Esophagus muscularis mucosa (tissue), 4 donors: ENCODE measurements at places on chromosomes 6 and 20. TPM values are rescaled to one million over a fixed set of nuclear protein-coding genes. Genes with fewer than 3 reads are reported as not detected.

DNA sequence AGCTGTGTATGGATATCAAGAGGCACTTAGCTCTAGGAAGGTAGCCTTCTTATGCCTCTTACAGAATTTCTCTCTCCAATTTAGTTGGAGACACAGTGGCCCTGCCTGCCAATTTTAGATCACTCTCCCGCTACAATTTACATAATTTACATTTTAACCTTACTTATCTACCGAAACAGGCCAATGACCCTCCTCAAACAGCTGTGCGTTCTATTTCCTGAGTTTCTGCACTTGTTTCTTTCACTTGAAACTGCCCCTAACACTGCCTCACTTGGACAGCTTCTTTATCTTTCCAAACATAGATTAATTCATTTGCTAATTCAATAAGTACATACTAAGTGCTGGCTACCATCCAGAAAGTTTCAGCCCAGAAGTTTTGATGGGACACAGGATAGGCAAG is 52.9 kb upstream of the HDDC2 start:
- no peaks in the 10 kb centered on the region for H3K27me3 ChIP-seq
- no peak overlapping the region for H3K27ac ChIP-seq
- DNase-seq = no peak
- no peaks in the 10 kb centered on the region for H3K4me1 ChIP-seq
- H3K36me3 ChIP-seq = no peaks in the 10 kb centered on the region

- H3K4me1 ChIP-seq = no peaks in the 10 kb centered on the region
- no peak for DNase-seq
- peaks cover 63% of the 10 kb centered on the region for H3K36me3 ChIP-seq
- no peak overlapping the region for H3K4me3 ChIP-seq
- H3K27ac ChIP-seq = no peak overlapping the region
- H3K27me3 ChIP-seq = no peaks in the 10 kb centered on the region
These were observed 32.6 kb downstream of the MDN1 start for GRCh38 chr6:89786970-89787369.

GRCh38 chr20:15911581-15911980 is 661.7 kb downstream of the KIF16B start:
- no peaks in the 10 kb centered on the region for H3K36me3 ChIP-seq
- H3K4me3 ChIP-seq = no peak overlapping the region
- peak; percentile 0 for DNase-seq
- no peak overlapping the region for H3K27ac ChIP-seq
- H3K27me3 ChIP-seq = no peaks in the 10 kb centered on the region

GRCh38 chr20:3754276-3754630 is 13.3 kb downstream of the ADISSP start:
- H3K27me3 ChIP-seq = no peaks in the 10 kb centered on the region
- DNase-seq = no peak
- no peak overlapping the region for H3K4me3 ChIP-seq
- H3K4me1 ChIP-seq = peaks cover 42% of the 10 kb centered on the region
- H3K27ac ChIP-seq = no peak overlapping the region

DNA sequence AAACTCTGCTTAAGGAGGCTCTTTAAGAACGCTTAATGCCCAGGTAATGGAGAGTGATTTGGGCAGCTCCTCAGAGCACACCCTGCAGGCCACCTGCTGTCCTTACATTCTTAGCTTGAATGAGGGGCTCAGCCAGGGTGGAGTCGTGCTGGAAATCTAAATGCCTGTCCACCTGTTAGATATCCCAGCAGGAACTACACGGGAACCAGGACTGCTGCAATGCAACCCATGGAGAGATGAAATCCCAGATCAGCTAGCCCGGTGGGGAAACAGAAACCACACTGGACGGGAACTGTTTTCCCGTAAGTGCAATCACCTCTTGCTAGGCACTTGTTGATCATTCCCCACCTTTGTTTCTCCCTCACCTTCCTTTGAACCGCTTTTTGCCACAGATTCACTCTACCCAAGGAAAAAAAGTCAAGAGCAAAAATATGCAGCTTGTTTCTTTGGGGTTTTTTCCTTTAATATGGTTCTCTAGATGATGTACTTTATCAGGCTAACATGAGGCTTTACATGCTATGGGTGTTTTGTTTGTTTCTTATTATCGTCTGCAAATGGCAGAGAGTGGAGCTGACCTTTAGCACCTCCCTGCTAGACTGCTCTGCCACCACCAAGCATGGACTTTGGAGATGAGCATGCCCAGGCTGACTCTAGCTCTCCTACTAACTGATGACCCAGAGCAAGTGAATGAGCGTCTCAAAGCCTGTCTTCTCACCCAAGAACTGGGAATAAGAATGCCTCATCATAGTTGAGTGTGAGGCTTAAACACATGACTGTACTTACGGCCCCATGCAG is 125.9 kb upstream of the TNFAIP3 start:
- no peaks in the 10 kb centered on the region for H3K4me1 ChIP-seq
- no peak overlapping the region for H3K4me3 ChIP-seq
- no peaks in the 10 kb centered on the region for H3K36me3 ChIP-seq
- H3K27ac ChIP-seq = no peak overlapping the region

HLA-DPA1 gene
- total RNA-seq = 89.9 TPM

DNA sequence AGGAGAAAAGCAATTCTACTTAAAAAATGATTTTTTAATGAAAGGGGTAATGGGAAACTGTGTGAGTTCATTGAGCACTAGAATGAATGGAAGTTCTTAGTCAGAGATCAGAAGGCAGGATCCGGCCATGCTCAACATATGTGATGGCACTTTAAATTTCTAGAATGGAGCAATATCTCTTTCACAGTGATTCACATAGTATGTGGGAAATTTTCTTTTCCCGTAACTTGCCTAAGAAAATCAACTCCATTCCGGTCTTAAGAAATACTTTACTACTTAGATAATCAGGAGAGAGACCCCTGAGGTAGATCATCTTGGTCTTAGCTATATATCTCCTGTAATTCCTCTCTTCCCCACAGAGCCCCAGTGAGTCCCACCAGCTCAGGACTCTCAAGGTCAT is 131.8 kb downstream of the SCML4 start:
- H3K27ac ChIP-seq = no peak overlapping the region
- no peaks in the 10 kb centered on the region for H3K36me3 ChIP-seq
- peaks cover 15% of the 10 kb centered on the region for H3K4me1 ChIP-seq
- DNase-seq = no peak
- no peak overlapping the region for H3K4me3 ChIP-seq
- no peaks in the 10 kb centered on the region for H3K27me3 ChIP-seq

GRCh38 chr6:167700199-167700598 is 126.5 kb upstream of the AFDN start:
- H3K4me1 ChIP-seq = peaks cover 12% of the 10 kb centered on the region
- peak overlapping the region; percentile 63 for H3K27ac ChIP-seq

- no peak overlapping the region for H3K4me3 ChIP-seq
- H3K27ac ChIP-seq = no peak overlapping the region
- peaks cover 20% of the 10 kb centered on the region for H3K4me1 ChIP-seq
- no peak for DNase-seq
- H3K27me3 ChIP-seq = no peaks in the 10 kb centered on the region
These were observed 19.7 kb downstream of the LATS1 start for GRCh38 chr6:149698175-149698574.

JPH2 gene
- total RNA-seq = 441 TPM

DNA sequence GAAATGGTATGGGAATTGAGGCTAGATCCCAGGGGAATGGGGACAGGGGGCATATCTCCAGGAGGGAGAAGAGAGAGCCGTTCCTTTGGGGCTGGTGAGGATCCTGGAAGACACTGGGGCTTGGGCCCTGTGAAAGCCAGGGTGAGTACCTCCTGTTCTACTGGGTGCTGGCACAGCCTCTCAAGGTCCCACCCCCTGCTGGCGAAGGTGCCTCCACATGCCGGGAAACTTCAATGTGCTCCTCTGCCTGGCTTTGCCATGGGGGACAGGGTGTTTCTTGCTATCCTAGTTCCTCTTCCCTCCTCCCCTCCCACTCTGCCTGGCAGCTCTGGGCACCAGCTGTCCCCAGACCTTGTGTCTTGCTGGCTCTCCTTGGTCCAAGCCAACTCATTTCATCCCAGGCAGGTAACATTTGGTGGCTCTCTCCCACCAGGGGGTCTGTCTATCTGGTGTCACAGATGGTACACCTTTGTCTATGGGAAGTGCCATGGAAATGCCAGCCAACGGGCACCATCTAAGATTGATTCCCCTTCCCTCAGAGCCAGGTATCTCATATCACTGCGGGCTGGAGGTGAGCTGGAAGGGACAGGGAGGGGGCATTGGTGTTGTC is 56.8 kb downstream of the MDGA1 start:
- DNase-seq = no peak
- no peaks in the 10 kb centered on the region for H3K4me1 ChIP-seq
- H3K4me3 ChIP-seq = no peak overlapping the region
- no peaks in the 10 kb centered on the region for H3K36me3 ChIP-seq
- no peak overlapping the region for H3K27ac ChIP-seq

PKIB gene
- not detected for total RNA-seq

GRCh38 chr6:71349395-71349794 is 60.8 kb downstream of the OGFRL1 start:
- no peak overlapping the region for H3K4me3 ChIP-seq
- no peaks in the 10 kb centered on the region for H3K27me3 ChIP-seq
- no peak for DNase-seq
- H3K27ac ChIP-seq = peak overlapping the region; percentile 67
- no peaks in the 10 kb centered on the region for H3K36me3 ChIP-seq

APOM gene
- 3.3 TPM for total RNA-seq

- H3K27me3 ChIP-seq = no peaks in the 10 kb centered on the region
- no peak for DNase-seq
- H3K27ac ChIP-seq = peak overlapping the region; percentile 84
- no peak overlapping the region for H3K4me3 ChIP-seq
These were observed 1.6 kb upstream of the CD93 start for GRCh38 chr20:23087587-23088251.

DNA sequence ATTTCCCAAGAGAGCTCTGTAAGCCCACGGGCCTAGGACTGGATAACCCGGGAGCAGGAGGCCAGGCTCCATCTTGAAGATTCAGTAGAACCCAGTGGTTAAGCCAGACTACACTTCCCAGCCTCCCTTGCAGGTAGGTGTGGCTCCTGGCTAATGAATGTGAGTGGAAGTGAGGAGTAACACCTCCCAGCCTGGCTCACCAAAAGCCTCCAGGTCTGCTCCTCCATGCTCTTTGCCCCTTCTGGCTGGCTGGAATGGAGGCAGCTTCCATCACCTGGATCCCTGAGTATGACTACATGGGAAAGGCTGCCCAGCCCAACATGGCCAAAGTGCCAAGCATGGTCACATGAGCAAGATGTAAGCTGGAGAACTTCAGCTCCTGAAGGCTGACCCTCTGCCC is 9.7 kb downstream of the LRRN4 start:
- H3K27me3 ChIP-seq = no peaks in the 10 kb centered on the region
- no peak for DNase-seq
- H3K27ac ChIP-seq = no peak overlapping the region

FAXC gene
- 41.7 TPM for total RNA-seq

DNA sequence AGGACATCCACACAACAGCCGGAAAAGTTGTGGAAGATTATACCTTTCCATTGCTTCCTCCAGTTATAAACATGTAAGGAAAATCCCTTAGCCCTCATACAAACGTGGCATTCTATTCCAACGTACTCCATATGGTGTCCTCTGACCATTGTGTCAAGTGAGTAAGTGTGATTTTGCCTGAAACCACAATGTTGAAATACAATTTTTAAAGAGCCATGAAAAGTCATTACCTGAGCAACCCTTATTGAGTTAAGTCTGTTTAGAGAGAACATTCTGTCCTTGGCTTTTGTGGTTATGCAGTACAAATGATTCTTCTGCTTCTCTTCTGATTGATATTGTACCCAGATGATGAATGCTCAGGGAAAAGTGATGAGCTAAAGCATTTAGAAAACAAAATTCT is 530.1 kb downstream of the HAO1 start:
- H3K36me3 ChIP-seq = no peaks in the 10 kb centered on the region
- H3K4me1 ChIP-seq = peaks cover 6% of the 10 kb centered on the region
- H3K27me3 ChIP-seq = no peaks in the 10 kb centered on the region
- no peak overlapping the region for H3K27ac ChIP-seq

DNA sequence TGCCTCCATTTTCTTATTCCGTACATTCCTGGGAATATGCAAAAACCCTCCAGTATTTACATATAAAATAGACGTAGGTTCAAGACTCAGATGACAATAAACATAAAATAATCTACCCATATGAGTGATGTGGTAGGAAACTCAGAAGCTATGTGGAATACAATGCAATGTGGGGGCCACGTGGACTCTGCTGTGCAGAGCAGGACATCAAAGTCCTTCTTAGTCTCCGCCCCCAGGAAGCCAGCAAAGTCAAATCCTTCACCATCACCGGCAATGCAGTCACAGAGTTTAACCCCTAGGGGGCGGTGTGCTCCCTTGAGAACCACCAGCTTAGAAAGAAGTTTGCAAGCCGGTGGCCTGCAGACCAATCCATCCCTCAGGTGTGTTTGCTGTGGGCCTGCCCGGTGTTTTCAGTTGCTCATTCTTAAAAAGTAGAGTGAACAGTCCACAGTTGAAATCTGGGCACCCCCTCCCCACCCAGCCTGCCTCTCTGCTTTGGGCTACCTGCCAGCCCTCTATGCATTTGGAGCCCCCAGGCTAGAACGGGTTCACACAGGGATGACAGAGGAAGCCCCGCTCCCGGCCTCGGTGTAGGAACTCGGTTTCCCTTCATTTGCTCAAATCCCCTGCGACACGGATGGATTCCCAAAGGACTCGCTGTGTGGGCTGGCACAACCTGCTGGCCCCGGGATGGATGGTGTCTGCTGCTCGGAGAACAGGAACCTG is 59.9 kb downstream of the SULF2 start:
- H3K27ac ChIP-seq = no peak overlapping the region
- H3K4me1 ChIP-seq = peaks cover 34% of the 10 kb centered on the region
- DNase-seq = peak; percentile 95
- no peaks in the 10 kb centered on the region for H3K27me3 ChIP-seq

- H3K27me3 ChIP-seq = no peaks in the 10 kb centered on the region
- no peak for DNase-seq
- H3K4me1 ChIP-seq = peaks cover 83% of the 10 kb centered on the region
- H3K36me3 ChIP-seq = no peaks in the 10 kb centered on the region
- H3K4me3 ChIP-seq = no peak overlapping the region
- peak overlapping the region; percentile 24 for H3K27ac ChIP-seq
These were observed 10.4 kb downstream of the IGF2R start for GRCh38 chr6:159979136-159979874.

- no peak overlapping the region for H3K4me3 ChIP-seq
- H3K27ac ChIP-seq = no peak overlapping the region
- peaks cover 10% of the 10 kb centered on the region for H3K4me1 ChIP-seq
- no peaks in the 10 kb centered on the region for H3K36me3 ChIP-seq
These were observed 36.5 kb downstream of the DZANK1 start for GRCh38 chr20:18430172-18430826.

SLC17A4 gene
- not detected for total RNA-seq
